ENCODE measurements at places on chromosomes 6 and 20.

DNA sequence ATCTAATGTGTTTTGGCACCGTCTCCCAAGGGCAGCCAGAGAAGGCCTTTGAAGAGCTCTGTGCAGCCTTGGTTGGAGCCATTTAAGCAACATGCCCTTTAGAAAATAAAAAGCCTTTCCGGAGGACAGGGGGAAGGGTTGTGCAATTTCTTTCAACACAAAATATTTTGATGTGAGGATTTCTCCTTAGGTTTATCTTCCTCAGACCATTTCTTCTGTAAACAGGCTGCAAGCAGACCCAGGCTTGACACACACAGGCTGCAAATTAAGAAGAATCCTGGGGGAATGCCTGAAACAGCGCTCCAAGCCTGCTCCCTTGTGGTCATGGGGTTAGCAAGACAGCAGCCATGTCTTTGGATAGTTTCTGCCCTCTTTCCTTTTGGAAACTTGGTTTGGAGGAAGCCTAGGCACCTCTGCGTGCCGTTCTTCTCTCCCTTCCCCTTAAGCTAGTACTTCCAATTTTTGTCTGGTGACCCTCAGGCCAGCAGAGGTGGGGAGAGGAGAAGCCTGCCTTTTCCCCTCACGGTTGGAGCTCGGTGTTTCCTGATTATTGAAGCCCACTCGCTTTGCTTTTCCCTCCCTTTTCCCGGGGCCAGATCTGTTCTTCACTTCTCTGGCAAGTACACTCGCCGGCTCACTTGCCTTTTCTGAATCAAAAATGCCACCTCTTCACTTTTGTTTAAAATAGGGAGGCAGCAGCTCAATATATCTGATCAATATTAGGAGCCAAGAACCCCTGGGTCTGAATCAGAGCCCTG, 39.6 kb upstream of the NOX3 start:
- no peak for DNase-seq

- DNase-seq, result no peak
Observed at GRCh38 chr6:105066836-105067235, 109.9 kb downstream of the LIN28B start.

- DNase-seq, result no peak
Observed at GRCh38 chr6:62323818-62324431, 37.9 kb upstream of the KHDRBS2 start.

GRCh38 chr20:3420211-3420707, 12.8 kb upstream of the DNAAF9 start:
- DNase-seq, result no peak

- DNase-seq, result no peak
Observed at GRCh38 chr6:14784596-14785492, 461.0 kb upstream of the JARID2 start.

GRCh38 chr20:23287354-23288190, 63.0 kb upstream of the NXT1 start:
- DNase-seq, result no peak

DNA sequence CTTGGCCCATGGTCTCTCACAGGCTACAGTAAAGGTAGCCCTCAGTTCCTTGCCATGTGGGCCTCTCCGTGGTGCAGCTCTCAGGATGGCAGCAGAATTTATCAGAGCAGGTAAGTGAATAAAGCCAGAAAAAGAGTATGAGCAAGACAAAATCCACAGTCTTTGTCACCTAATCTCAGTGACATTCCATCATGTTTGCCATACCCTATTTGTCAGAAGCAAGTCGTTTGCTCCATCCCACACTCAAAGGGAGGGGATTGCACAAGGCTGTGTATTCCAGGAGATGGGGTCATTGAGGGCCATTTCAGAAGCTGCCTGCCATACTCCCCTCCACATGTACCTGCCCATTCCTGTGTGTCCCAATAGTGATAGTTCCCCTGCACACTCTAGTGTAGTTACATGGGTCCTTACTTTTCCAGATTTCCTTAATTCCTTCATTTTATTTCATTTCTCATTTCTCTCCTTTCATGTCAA, 24.2 kb downstream of the ISM1 start:
- DNase-seq, result no peak

GRCh38 chr6:49913636-49914375, 47.5 kb upstream of the CRISP1 start:
- DNase-seq, result no peak
